Bone marrow (tissue), 2 donors: ENCODE measurements at places on chromosomes 1 and 21.

DNA sequence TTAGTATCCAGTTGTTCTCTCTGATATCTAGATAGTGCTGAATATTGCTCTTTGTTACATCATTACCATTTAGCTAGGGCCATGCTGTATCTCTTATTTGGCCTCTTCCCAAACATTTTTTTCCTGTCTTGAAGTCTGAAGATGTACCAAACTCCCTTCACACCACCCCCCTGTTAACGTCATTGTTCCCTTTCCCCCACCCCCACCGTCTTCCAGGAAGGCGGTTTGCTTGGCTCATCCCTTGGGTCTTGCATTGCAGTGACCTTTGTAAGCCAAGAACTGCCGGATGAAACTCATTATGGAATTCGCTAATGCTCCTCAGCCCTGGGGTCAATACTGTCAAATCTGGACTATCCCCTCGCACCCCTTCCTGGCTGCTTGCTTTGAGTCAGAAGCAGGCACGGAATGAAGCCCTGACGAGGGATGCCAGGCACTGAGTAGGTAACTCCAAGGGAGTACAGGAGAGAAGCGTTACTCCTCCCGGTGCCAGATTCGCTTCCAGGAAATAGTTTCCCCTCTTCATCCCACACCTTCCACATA lies 283.1 kb downstream of the TM2D1 start:
- DNase-seq, result no peak

GRCh38 chr1:48823168-48823567 lies 46.5 kb upstream of the BEND5 start:
- DNase-seq, result no peak

DNA sequence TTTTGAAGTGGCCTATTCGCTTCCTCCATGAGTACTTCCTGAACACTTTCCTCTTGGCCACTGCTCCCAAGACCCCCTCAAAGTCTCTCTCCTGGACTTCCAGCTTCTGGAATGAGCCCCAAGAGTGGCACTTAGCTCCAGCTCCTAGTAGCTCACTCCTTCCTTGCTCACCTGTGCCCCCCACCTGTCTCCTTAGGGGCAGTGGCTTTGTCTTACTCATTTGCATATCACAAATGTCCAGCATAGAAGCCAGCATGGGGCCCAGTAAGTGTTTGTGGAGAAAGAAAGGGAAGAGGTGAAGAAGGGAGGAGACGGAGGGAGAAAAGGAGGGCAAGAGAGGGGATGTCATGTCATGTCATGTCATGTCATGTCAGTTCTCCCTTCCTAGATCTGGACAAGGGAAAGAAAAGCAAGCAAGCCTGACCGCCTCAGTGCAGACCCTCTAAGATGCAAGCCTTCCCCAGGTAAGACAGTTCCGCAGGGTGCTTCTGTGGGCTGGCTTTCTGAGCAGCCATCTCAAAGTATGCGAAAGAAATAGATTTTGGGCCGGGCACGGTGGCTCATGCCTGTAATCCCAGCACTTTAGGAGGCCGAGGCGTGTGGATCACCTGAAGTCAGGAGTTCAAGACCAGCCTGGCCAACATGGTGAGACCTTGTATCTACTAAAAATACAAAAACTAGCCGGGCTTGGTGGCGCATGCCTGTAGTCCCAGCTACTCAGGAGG lies 6.9 kb upstream of the MX1 start:
- no peak for DNase-seq

DNA sequence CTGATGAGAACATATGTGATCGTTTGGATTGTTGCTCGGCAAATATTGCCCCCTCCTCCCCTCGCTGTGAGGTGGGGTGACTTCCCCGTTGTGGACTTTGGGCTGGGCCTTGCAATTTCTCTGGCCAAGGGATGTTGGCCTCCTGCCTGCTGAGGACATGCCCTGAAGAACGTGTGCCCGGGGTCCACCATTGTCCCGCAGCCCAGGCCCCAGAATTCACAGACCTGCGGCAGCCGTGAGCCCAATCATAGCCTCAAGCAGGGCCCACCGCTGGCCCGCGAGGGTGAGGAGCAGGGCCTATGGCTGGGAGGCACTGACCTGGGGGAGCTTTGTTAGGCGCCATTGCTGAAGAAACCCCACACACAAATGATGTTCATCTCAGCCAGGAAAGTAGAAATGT lies 58.3 kb upstream of the ACTRT2 start:
- no peak for DNase-seq

DNA sequence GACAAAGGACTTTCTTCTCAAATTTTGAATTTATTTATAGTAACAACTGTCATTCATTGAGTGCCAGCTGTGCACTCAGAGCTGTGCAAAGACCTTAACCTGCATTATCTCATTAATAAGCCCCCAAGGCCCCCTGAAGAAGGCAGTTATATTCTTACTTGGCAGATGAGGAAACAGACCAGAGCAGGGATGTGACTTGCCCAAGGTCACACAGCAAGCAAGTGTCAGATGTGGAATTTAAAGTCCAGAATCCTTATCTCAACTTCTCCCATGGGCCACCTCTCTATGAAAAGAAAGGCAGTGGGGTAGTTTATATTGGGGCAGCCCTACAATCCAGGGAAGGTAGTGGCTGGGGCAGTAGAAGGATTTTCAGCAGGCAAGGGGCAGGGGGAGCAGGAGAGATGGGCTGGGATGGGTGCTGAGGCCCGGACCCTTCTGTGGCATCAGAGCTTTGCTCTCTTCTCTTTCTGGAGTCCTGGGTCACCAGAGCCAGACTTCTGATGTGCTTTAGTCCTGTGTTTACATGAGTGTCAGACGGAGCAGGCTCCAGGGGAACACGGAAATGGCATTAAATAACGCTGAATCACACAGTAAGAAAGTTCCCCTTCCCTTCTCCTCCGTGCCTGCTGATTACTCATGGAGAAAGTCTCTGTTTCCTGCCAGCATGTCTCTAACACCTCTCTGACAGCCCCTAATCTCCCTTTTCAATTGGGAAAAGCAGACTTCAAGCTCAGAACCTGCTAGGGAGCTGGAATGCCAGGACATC lies 39.5 kb downstream of the EPHB2 start:
- DNase-seq, result peak; percentile 87

DNA sequence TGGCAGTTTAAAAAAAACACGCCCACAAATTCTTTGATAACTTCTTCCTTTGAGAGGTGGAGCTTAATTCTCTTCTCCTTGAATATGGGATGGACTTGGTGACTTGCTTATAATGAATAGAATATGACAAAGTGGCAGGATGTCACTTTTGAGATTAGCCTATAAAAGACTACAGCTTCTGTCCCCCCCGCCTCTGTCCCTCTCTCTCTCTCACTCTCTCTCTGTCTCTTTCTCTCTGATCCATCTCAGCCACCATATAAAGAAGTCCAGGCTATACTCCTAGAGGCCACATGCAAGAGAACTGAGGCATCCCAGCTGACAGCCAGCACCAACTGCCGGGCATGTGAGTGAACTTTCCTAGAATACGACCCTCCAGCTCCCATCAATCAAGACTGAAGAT lies 7.7 kb upstream of the DMBX1 start:
- DNase-seq, result no peak

DNA sequence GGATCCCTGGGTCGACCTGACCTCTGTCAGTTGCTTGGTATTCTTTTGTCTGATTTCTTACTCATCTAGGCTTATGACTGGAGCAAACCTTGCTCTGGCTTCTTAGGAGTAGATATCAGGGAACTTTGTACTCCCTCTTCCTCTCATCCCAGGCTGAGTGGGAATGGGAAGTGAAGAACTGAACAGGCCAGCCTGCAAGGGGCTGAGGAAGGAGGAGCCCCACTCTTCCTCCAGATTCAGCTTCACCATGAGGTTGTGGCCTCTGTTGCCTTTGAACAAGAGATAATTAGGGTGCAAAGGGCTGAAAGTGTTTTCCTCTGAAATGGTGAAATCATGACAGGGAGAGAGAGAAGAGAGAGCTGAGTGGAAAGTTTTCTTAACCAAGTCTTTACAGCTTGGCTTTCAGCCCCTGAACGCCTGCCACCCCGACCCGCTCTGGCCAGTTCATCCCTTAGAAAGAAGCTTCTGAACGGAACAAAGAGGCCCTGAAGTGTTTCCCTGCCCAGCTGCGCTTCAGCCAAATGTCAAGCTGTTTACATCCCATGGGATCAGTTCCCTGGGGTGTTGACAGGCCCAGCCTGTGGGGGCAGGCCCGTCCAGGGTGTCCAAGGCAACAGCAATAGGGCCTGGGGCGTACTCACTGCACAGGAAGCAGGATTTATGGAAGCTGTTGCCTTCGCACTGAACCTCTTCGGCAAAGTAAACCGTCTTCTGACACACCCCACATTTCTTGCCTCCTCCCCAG lies 11.2 kb downstream of the CSRP1 start:
- DNase-seq, result no peak

- DNase-seq, result no peak
Measured at GRCh38 chr1:212497553-212497952, 64.8 kb downstream of the NENF start.

DNA sequence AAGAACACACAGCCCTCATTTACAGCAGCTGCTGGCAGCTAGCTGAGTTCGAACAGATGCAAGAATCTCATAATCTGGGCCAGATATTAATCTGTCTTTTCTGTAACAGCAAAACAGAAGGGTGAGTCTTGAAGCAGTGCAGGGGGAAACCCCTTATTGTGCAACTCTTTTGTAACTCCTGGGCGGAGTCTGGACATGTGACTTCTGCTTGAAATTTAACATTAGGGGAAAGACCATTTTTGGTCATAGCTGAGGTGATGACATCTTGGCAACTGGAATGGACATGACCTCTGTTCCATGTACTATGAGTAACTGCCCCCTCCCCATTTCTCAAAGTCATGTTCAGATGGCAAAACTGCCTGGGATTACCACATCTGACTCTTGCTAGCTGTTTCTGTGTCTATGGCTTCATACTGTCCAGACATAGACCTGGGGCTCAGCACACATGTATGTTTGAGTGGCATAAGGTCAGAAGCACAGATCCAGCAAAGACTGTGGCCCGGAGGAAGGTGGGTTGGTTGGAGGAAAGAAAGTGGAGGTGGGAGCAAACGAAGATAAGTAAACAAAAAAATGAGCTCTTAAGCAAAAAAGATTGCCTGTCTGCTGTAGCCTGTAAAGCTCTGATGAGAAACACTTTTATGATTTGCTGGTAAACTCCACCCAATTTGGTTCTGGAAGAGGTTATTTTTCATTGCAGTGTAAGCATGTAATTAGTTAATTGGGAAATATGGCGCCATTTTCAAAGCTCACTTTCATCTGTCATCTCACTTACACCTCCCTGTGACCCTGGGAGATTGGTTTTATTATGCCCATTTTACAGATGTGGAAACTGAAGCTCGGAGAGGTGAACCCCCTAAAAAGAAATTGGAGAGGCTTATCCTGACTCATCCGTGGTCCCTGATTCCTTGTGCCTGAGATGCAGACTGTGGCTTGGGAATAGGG lies 26.1 kb downstream of the ETS2 start:
- peak; percentile 69 for DNase-seq

DNA sequence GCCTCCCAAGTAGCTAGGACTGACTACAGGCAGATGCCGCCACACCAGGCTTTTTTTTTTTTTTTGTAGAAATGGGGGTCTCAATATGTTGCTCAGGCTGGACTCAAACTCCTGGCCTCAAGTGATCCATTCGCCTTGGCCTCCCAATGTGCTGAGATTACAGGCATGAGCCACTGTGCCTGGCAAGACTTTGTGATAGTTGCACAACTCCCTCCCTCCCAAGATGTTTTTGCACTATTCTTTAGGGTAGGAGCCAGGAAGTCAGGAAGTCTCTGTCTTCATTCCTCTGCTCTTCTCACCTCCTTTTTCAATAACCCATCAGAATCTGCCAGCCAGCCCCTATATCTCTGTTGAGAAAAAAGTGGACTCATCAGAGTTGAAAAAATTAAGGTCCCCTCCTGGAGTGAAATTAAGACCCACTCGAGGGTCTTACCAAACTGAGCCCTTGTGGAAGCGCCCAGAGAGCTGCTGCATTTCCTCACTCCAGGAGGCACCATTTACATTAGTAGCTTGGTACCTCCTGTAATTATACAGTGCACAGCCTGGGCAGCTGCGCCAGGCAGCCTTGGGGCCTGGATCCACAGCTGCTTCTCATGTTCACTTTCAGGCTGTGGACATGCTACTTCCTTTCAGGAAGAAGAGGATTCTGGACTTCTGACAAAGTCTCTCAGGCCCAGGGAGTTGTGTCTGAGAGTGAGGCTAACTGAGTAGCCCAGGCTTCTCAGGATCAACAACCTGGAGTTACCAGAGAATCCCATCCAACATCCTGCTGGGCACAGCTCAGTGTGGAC lies 24.0 kb downstream of the TCEA3 start:
- DNase-seq, result no peak

DNA sequence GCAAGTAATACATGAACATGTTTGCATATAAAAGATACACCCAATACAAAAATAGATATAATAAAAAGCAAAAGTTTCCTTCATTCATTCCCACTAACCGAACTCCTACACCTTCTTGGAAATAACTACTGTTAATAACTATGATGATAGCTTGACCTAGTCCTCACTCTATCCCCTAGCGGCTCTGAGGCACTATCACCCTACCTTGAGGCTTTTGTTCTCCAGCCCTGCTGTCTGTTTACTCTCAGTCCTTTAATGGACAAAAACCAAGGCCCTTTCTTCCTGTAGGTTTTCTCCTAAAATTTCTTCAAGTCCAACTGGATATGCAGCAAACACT lies 186.6 kb downstream of the SLC35F3 start:
- no peak for DNase-seq

- no peak for DNase-seq
Measured at GRCh38 chr1:3535732-3536131, 75.6 kb downstream of the MEGF6 start.

GRCh38 chr1:47650205-47650604 lies 212.4 kb downstream of the FOXD2 start:
- no peak for DNase-seq

- no peak for DNase-seq
Measured at GRCh38 chr1:34013958-34014737, 150.3 kb downstream of the HMGB4 start.

GRCh38 chr1:173867141-173867752 lies 542 bp downstream of the GAS5 start:
- DNase-seq, result no peak

DNA sequence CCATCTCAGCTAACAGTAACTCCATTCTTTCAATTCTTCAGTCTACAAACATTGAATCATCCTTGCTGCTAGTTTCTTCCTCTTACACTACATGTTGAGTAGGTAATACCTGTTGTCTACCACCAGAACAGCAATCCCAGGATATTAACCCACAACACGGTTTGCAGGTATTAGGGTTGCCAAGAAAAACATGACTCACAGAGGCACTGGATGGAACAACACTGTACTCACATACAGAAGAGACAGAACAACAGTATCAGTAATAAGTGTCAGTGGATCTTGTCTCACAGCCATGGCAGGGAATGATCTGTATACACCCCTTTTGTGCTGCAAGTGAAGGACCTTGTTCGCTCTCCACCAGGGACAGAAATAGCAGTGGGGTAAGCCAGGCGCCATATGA lies 212.1 kb downstream of the GPR52 start:
- no peak for DNase-seq

GRCh38 chr1:93888900-93889299 lies 9.9 kb upstream of the DNTTIP2 start:
- no peak for DNase-seq

- DNase-seq, result no peak
Measured at GRCh38 chr1:172898866-172899265, 151.9 kb downstream of the TNFSF18 start.
